Subcutaneous adipose tissue (tissue), 4 donors: ENCODE measurements at places on chromosomes 16 and 17. TPM values are rescaled to one million over a fixed set of nuclear protein-coding genes. Genes with fewer than 3 reads are reported as not detected.

The SLC13A2 gene
- not detected for total RNA-seq

The MSLN gene
- total RNA-seq: 0.82 TPM

The C16orf96 gene
- total RNA-seq: not detected

The OTOP2 gene
- not detected for total RNA-seq

The FTO gene
- 74.3 TPM for total RNA-seq

The PRSS27 gene
- total RNA-seq: 1.8 TPM

The CACNG1 gene
- total RNA-seq: not detected

The HBA2 gene
- 313 TPM for total RNA-seq

The HBQ1 gene
- total RNA-seq: not detected

The IRX5 gene
- 6.8 TPM for total RNA-seq

The PITPNM3 gene
- 1.5 TPM for total RNA-seq

The CMTM1 gene
- 0.66 TPM for total RNA-seq

The KRT33A gene
- not detected for total RNA-seq

The CHMP6 gene
- 36.9 TPM for total RNA-seq

The IQCK gene
- 29.8 TPM for total RNA-seq

The GINS2 gene
- 0.22 TPM for total RNA-seq

The LYRM9 gene
- 22.9 TPM for total RNA-seq

The CXCL16 gene
- 16.5 TPM for total RNA-seq

The KRT13 gene
- total RNA-seq: not detected

The EFCAB5 gene
- total RNA-seq: 0.34 TPM

The RAMP2 gene
- total RNA-seq: 160 TPM

The CNGB1 gene
- not detected for total RNA-seq

The NPIPA8 gene
- 25.8 TPM for total RNA-seq

The AXIN2 gene
- 5.1 TPM for total RNA-seq

The AOC3 gene
- 120 TPM for total RNA-seq

The EXOC3L1 gene
- total RNA-seq: 0.17 TPM

The CARD14 gene
- total RNA-seq: not detected

The SLC38A7 gene
- 6.4 TPM for total RNA-seq

The CCL17 gene
- total RNA-seq: not detected

The HOXB13 gene
- 0.49 TPM for total RNA-seq

The SHCBP1 gene
- 0.57 TPM for total RNA-seq

The GUCY2D gene
- total RNA-seq: not detected

The CRYBA1 gene
- total RNA-seq: not detected

The KLHL10 gene
- total RNA-seq: 0.57 TPM

The KRTAP9-8 gene
- total RNA-seq: not detected

The APOH gene
- not detected for total RNA-seq

The TMEM88 gene
- 9.7 TPM for total RNA-seq

The ITGA2B gene
- 0.65 TPM for total RNA-seq

The B4GALNT2 gene
- not detected for total RNA-seq

The RTN4RL1 gene
- 8.1 TPM for total RNA-seq

The SCARF1 gene
- total RNA-seq: 8.6 TPM

The KRT24 gene
- total RNA-seq: not detected

The BRIP1 gene
- total RNA-seq: 0.33 TPM

The TMC6 gene
- total RNA-seq: 21.7 TPM

The MYH8 gene
- total RNA-seq: not detected

The CES1 gene
- 57.3 TPM for total RNA-seq

The TBC1D3I gene
- total RNA-seq: not detected

The FBXL19 gene
- total RNA-seq: 4.4 TPM

The NCBP3 gene
- 23.0 TPM for total RNA-seq

The ZFP1 gene
- total RNA-seq: 8.8 TPM

The C1QTNF8 gene
- not detected for total RNA-seq

The ENPP7 gene
- total RNA-seq: not detected

The INCA1 gene
- total RNA-seq: 0.85 TPM
